ENCODE measurements at places on chromosomes 4 and X.
A peak's percentile ranks its signal among the peaks of the same experiment; 100 is the strongest.

DNA sequence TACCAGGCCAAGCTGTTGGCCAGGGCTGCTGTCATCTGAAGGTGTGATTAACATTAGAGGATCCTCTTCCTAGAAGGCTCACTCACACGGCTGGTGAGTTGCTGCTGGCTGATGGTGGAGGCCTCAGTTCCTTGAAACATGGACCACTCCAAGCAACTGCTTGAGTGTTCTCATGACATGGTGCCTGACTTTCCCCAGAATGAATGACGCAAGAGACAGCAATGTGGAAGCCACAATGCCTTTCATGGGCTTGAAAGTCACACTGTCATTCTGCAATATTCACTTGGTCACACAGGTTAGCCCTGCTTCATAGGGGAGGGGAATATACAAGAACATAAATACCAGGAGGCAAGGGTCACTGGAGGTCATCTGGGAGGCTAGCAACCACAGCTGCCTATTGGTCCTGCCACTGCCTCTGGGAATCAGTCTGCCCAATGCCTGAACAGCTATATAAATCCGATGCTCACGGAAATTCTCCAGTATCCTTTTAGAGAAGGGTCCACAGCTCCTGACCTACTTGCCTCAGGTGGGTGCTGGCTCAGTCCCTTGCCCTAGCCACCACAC lies 97.1 kb upstream of the MAML3 start:
- peak overlapping the region; percentile 91 for H3K27ac ChIP-seq
- H3K36me3 ChIP-seq, result no peaks in the 10 kb centered on the region
- peaks cover 33% of the 10 kb centered on the region for H3K4me1 ChIP-seq
- no peak overlapping the region for H3K4me3 ChIP-seq
- H3K27me3 ChIP-seq, result no peaks in the 10 kb centered on the region

- no peaks in the 10 kb centered on the region for H3K4me1 ChIP-seq
- peaks cover 7% of the 10 kb centered on the region for H3K36me3 ChIP-seq
- DNase-seq, result no peak
- H3K27ac ChIP-seq, result no peak overlapping the region
- H3K27me3 ChIP-seq, result no peaks in the 10 kb centered on the region
Observed at GRCh38 chr4:106126062-106126461, 189.9 kb downstream of the TBCK start.

GRCh38 chrX:15856636-15857035 lies 2.0 kb upstream of the AP1S2 start:
- peaks cover 18% of the 10 kb centered on the region for H3K4me1 ChIP-seq
- H3K27me3 ChIP-seq, result peaks cover 16% of the 10 kb centered on the region
- H3K4me3 ChIP-seq, result no peak overlapping the region

- DNase-seq, result no peak
- H3K36me3 ChIP-seq, result peaks cover 46% of the 10 kb centered on the region
- H3K4me3 ChIP-seq, result no peak overlapping the region
- no peaks in the 10 kb centered on the region for H3K27me3 ChIP-seq
- H3K4me1 ChIP-seq, result no peaks in the 10 kb centered on the region
Observed at GRCh38 chrX:18896680-18897544, 87.0 kb downstream of the PHKA2 start.

GRCh38 chr4:81205302-81205701 lies 9.7 kb downstream of the PRKG2 start:
- no peak overlapping the region for H3K4me3 ChIP-seq
- no peaks in the 10 kb centered on the region for H3K4me1 ChIP-seq
- no peaks in the 10 kb centered on the region for H3K27me3 ChIP-seq
- H3K36me3 ChIP-seq, result no peaks in the 10 kb centered on the region
- DNase-seq, result no peak
- H3K27ac ChIP-seq, result no peak overlapping the region

- DNase-seq, result no peak
- H3K36me3 ChIP-seq, result no peaks in the 10 kb centered on the region
- H3K27ac ChIP-seq, result no peak overlapping the region
- no peaks in the 10 kb centered on the region for H3K27me3 ChIP-seq
Observed at GRCh38 chr4:121139533-121140222, 24.4 kb downstream of the TNIP3 start.

DNA sequence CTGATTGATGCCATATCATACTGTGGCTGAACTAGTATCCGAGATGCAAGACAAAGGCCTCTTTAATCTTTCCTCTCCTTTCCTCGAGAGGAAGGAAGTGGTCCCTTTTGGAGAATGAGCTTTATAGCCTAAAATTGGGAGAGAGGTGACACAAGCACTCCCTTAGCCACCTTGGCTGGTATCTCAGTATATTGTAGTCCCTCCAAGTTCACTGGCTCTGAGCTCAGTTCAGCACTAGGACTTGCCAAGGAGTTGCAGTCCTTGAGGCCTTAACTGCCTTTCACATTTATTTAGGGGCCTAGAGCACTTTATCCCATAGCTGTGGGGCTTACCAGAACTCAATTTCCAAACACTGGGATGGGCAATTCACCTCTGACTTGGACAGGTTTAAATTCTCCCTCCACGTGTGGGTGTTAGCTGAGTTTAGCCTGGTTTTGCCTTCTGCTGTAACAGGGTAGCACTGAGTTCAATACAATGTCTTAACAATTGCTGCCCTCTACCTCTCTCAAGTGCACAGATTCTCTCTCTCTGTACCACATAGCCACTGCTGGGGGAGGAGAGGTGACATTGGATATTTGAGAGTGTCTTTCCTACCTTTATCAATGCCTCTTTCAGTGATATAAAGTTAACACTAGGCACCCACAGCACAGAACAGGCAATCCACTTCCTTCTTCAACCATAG lies 216.4 kb downstream of the TECRL start:
- no peaks in the 10 kb centered on the region for H3K4me1 ChIP-seq
- H3K36me3 ChIP-seq, result no peaks in the 10 kb centered on the region
- DNase-seq, result no peak
- H3K4me3 ChIP-seq, result no peak overlapping the region

GRCh38 chr4:107825072-107825824 lies 516 bp downstream of the SGMS2 start:
- H3K4me1 ChIP-seq, result peaks cover 18% of the 10 kb centered on the region
- H3K27ac ChIP-seq, result peak overlapping the region; percentile 95
- no peaks in the 10 kb centered on the region for H3K27me3 ChIP-seq
- peak; percentile 82 for DNase-seq
- H3K36me3 ChIP-seq, result no peaks in the 10 kb centered on the region

DNA sequence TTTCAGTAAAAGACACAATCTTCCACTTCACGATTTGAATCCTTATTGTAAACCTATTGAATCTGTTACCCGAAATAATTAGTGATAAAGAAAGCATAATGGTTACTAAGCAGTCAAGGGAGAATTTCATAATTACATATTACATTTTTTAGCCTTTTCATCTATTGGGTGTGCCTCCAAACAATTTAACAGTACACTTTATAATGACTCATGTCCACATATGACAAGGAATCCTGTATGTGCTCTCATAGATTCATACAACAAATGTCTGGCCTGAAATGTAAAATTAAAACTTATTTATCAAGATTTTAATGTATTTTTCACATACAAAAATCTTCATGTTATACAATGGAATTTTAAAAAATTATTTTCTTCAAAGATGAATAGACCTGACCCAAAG lies 39.4 kb downstream of the PPP3CA start:
- H3K27ac ChIP-seq, result no peak overlapping the region
- no peaks in the 10 kb centered on the region for H3K27me3 ChIP-seq
- no peak for DNase-seq
- H3K4me3 ChIP-seq, result no peak overlapping the region
- H3K36me3 ChIP-seq, result no peaks in the 10 kb centered on the region

DNA sequence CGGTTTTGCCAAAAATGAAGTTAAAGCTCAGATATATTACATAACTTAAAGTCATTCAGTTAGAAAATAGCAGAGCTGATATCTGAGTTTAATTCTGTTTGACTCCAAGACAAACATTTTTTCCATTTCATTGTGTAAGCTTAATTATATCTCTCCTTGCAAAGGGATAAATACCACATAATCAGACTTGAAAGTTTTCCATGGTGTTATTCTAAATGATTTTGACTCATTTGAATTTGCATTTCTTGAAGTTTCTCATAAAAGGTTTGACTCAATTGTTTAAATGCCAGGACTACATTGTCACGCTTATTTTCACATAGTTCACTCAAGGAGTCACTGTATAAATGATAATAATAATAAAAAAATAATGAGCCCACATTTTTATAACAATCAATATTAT lies 39.4 kb upstream of the DDX60 start:
- H3K4me1 ChIP-seq, result no peaks in the 10 kb centered on the region
- H3K36me3 ChIP-seq, result peaks cover 60% of the 10 kb centered on the region
- no peaks in the 10 kb centered on the region for H3K27me3 ChIP-seq
- H3K4me3 ChIP-seq, result no peak overlapping the region

DNA sequence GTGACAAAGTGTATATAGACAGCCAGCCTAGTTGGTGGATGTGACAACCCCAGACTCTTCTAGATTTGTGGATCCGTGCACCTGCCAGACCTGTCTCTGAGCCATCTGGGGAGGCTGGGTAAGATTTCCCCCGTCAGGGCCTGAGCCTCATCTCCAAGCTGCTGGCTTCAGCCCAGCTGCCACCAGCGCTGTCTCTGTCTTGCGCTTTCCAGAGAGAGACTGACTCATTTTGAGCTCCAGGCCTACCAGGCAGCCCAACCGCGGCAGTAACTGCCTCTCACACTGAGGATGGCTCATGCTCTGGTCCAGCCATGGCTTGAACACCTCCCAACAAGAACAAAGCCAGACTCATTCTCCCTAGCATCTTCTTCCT lies 26.4 kb downstream of the NOP14 start:
- H3K27ac ChIP-seq, result peak overlapping the region; percentile 94
- peaks cover 56% of the 10 kb centered on the region for H3K36me3 ChIP-seq
- no peaks in the 10 kb centered on the region for H3K27me3 ChIP-seq
- no peak overlapping the region for H3K4me3 ChIP-seq
- peaks cover 50% of the 10 kb centered on the region for H3K4me1 ChIP-seq
- no peak for DNase-seq

DNA sequence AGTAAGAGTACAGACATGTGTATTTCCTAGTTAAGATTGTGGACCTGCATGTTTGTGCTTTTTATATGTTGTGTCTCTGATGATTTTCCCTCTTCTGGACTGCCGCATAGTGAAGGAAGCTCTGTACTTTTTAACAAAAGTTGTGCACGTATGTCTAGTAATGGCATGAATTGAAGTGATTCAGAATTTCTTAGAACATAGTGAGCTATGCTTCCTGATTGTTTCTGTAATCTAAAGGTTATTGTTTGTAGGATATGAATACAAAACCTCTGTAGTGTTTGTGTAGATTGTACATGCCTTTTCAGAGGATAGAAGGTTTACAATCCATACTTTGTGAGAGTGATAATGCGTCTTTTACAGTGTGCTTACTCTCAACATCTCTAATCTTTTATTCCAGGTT lies 37.0 kb upstream of the NUDT6 start:
- H3K4me1 ChIP-seq, result no peaks in the 10 kb centered on the region
- no peaks in the 10 kb centered on the region for H3K27me3 ChIP-seq
- peak overlapping the region; percentile 12 for H3K27ac ChIP-seq
- H3K4me3 ChIP-seq, result no peak overlapping the region

GRCh38 chr4:25991340-25991739 lies 77.3 kb downstream of the SMIM20 start:
- H3K4me1 ChIP-seq, result peaks cover 8% of the 10 kb centered on the region
- no peaks in the 10 kb centered on the region for H3K27me3 ChIP-seq
- no peak overlapping the region for H3K27ac ChIP-seq
- no peak for DNase-seq
- H3K4me3 ChIP-seq, result no peak overlapping the region
- H3K36me3 ChIP-seq, result no peaks in the 10 kb centered on the region

GRCh38 chr4:40055863-40056715 lies 561 bp upstream of the N4BP2 start:
- no peaks in the 10 kb centered on the region for H3K27me3 ChIP-seq
- H3K27ac ChIP-seq, result peak overlapping the region; percentile 98
- H3K36me3 ChIP-seq, result no peaks in the 10 kb centered on the region
- peaks cover 38% of the 10 kb centered on the region for H3K4me1 ChIP-seq

DNA sequence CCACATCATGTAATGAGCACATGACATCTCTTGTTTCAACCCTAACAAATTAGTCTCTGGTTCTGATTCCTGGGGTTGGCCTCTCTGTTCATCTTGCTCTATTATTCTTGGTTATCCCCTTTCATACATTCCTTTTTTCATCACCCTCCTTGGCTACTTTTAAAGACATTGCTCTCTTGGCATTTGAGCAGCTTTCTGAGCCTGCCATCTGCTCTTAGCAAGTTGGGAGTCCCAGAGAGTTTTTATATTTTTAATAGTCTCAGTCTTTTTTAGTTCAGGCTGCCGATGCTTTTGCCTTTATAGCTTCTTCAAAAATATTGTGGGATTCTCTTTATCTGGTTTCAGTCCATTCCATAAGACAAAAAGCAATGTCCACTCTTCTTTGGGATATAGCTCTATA lies 1270.9 kb downstream of the ADGRL3 start:
- no peak for DNase-seq
- no peaks in the 10 kb centered on the region for H3K27me3 ChIP-seq
- H3K4me1 ChIP-seq, result no peaks in the 10 kb centered on the region
- no peaks in the 10 kb centered on the region for H3K36me3 ChIP-seq
- H3K27ac ChIP-seq, result no peak overlapping the region
- H3K4me3 ChIP-seq, result no peak overlapping the region

DNA sequence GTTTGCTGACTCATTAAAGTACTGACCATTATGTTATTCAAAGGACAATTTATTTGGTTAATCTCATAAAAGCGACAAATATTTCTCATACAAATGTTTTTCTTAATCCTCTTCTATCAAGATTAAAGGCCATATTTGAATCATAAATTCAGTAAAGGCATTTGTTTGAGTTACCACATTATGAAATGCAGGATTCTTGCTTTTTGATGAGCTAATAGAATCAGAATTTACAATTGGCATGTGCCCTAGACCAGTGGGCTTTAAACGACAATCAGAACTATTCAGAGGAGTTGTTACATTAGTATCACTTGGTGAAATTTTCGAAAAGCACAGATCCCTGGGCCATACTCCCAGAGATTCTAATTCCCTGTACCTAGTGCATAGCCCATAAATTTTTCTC lies 55.3 kb downstream of the KLHL4 start:
- DNase-seq, result no peak
- no peak overlapping the region for H3K4me3 ChIP-seq
- no peaks in the 10 kb centered on the region for H3K4me1 ChIP-seq
- H3K27ac ChIP-seq, result no peak overlapping the region

DNA sequence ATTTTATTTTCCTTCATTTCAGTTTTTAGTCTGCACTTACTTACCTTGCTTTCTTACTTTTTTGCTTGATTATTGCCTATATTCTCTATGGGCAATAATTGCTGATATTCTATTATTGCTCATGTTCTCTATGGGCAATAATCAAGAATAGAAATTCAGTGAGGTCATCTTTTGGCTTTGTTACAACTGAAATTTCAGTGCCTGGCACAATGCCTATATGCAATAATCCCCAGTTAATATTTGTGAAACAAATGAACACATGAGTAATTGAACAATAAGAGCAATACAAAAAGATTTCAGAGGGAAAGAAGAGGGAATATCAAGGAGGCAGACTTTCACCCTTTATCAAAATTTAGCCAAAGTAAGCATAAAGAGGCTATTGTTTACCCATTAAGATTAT lies 48.6 kb upstream of the ARSJ start:
- H3K27ac ChIP-seq, result no peak overlapping the region
- H3K27me3 ChIP-seq, result no peaks in the 10 kb centered on the region
- no peaks in the 10 kb centered on the region for H3K36me3 ChIP-seq
- no peak overlapping the region for H3K4me3 ChIP-seq

Measured in stomach (tissue), 19 donors.